Stimulated activated CD4-positive, alpha-beta T cell treated with anti-CD3 and anti-CD28 coated beads, Interleukin-1b, Interleukin-23, amount 100 ng/mL, for 4 hours (primary cell): ENCODE measurements at places on chromosomes 4 and X.

DNA sequence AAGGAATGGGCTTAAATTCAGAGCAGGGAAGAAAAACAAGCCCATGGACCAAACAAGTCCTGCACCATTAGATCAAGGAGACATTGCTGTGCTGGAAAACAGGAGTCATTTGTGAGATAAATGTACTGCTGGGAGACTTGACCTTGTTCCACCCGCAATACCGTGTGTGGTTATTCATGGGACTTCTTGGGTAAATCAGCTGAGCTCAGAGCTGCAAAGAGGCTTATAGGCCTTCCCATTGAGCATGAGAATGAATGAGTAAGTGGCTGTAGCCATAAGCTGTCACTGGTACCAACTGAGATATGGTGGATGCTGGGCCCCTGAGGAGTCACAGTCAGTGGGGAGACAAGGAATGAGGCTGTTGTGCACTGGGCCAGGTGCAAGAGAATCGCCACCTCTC lies 2.3 kb upstream of the CYTL1 start:
- no peak for DNase-seq

- no peak for DNase-seq
Measured at GRCh38 chr4:184444953-184445309, 29.4 kb downstream of the IRF2 start.

- no peak for DNase-seq
Measured at GRCh38 chrX:154785716-154786115, 19.6 kb downstream of the MPP1 start.

GRCh38 chr4:72418458-72418857 lies 150.6 kb downstream of the ADAMTS3 start:
- no peak for DNase-seq

GRCh38 chr4:52665592-52665991 lies 6.5 kb upstream of the USP46 start:
- DNase-seq, result no peak
